ENCODE measurements at places on chromosomes 11 and 22.

DNA sequence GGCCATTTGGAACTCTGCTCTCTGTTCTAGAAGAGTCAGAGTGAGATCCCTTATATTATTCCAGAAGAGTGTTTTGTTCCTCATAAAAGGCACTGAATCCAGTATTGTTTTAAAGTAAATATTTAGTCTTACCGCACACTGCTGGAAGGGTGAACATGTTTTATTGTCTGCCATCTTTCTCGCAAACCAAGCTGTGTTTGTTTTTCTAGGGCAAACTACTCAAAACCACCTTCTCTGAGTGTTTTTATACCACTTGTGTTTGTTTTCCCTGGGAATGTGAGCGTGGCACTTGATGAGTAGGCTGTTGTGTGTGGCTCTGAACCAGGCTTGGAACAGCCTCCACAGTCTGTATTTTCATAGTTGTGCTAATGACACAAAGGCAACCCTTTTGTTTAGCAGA, 89.8 kb downstream of the DBX1 start:
- no peak for DNase-seq

GRCh38 chr11:17208257-17208999, 642 bp upstream of the PIK3C2A start:
- peak; percentile 38 for DNase-seq

- no peak for DNase-seq
Measured at GRCh38 chr11:74971424-74971823, 17.3 kb upstream of the NEU3 start.

- peak; percentile 84 for DNase-seq
Measured at GRCh38 chr11:57792060-57792541, 30.5 kb downstream of the CTNND1 start.

DNA sequence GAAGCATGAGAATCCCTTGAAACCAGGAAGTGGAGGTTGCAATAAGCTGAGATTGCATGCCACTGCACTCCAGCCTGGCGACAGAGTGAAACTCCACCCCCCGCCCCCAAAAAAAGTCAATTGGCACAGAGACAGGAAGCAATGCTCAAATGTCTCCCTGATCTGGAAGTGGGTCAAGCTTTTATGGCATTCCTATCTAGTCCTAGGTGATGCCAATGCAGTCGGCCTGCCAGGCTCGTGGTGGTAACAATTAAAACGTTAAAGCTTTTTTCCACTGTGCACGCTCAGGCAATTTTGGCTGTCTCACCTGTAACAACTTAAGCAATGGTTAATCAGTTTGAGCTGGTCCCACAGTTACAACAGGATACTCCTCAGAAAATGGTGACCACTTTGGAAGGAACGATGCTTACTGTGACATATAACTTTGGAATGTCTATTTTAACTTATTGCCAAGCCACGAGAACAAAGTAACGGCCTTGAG, 18.9 kb upstream of the PISD start:
- no peak for DNase-seq

- DNase-seq = no peak
Measured at GRCh38 chr11:17606233-17607082, 59.4 kb downstream of the OTOG start.

- no peak for DNase-seq
Measured at GRCh38 chr22:23029521-23030228, 40.6 kb upstream of the GNAZ start.

DNA sequence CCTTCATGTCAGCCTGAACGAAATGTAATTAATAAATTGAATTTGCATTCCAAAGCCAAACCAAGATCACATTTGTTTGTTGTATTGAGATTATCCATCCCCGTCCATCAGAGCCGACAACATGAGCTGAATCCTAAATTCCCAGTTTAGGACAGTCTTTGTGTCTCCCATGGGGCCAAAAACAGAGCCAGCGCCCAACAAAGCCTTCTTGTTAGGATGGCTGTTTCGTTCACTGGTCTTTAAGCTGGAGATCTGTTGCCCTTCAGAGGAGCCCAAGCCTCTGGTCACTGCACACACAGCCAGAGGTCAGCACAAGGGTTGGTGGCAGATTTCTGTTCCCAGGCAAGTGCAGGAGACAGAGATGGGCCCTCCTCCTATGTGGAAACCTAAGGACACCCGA, 25.8 kb downstream of the DSCAML1 start:
- DNase-seq = no peak

- DNase-seq = no peak
Measured at GRCh38 chr11:33471541-33471940, 214.4 kb downstream of the HIPK3 start.

GRCh38 chr11:78810559-78811009, 235.9 kb upstream of the NARS2 start:
- no peak for DNase-seq

DNA sequence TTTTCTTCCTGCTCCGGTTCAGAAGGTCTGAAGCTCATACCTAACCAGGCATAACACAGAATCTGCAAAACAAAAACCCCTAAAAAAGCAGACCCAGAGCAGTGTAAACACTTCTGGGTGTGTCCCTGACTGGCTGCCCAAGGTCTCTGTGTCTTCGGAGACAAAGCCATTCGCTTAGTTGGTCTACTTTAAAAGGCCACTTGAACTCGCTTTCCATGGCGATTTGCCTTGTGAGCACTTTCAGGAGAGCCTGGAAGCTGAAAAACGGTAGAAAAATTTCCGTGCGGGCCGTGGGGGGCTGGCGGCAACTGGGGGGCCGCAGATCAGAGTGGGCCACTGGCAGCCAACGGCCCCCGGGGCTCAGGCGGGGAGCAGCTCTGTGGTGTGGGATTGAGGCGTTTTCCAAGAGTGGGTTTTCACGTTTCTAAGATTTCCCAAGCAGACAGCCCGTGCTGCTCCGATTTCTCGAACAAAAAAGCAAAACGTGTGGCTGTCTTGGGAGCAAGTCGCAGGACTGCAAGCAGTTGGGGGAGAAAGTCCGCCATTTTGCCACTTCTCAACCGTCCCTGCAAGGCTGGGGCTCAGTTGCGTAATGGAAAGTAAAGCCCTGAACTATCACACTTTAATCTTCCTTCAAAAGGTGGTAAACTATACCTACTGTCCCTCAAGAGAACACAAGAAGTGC, 661 bp upstream of the MALAT1 start:
- DNase-seq = peak; percentile 60

DNA sequence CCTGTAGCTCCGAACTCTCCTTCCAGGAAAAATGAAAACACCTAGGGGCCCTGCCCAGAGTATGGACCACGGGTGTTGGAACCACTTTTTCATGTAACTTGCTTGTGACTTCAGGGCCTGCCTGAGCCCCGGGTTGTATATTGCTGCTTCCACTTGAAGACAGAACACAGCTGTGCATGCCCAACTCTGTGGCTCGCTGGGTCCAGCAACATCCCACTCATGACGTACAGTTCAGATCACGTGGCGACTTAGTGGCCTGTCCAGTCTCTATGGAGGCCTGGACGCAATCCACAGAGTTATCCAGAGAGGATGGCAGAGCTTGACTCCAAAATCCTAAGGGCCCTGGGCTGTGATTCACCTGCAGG, 6.8 kb downstream of the C11orf21 start:
- no peak for DNase-seq

- no peak for DNase-seq
Measured at GRCh38 chr11:99822846-99823565, 802.3 kb downstream of the CNTN5 start.

- DNase-seq = no peak
Measured at GRCh38 chr11:59983212-59983611, 19.4 kb downstream of the OOSP4A start.

DNA sequence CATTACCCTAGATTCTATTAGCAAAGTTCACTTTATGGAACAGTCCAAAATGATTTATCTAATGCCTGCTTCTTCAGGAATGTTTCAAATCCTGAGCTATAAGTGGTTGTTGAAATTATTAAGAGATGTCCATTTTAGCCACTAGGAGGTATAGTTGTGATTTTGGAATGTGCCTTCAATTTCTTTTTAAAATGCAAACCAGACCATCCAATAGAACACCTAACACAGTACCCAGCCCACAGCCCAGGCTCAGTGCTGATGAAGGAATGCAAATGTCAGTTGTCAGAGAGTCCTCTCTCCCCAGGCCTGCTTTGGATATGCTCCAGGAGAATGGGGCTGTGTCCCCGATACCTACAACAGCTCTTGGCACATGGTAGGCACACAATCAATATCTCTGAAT, 85.8 kb upstream of the E2F8 start:
- DNase-seq = no peak

DNA sequence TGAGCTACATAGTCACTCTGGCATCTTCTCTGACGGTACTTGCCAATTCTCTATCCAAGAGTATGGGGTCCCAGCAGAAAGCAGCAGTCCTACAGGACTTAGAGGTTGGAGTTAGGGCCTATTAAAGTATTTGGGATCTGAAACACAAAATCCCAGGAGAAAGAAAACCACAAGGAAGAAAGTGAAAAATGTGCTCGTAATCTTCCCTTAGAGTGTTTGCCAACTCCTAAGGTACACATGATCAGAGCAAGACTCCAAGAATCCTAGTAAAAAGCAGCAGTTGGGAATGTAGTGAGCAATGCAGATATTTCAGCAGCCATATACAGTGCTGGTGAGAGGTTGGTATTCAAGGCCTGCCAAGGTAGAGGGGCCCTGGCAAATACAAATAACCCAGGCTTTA, 71.6 kb downstream of the EXT2 start:
- DNase-seq = no peak

- peak; percentile 26 for DNase-seq
Measured at GRCh38 chr11:22787551-22788162, 41.9 kb downstream of the SVIP start.

DNA sequence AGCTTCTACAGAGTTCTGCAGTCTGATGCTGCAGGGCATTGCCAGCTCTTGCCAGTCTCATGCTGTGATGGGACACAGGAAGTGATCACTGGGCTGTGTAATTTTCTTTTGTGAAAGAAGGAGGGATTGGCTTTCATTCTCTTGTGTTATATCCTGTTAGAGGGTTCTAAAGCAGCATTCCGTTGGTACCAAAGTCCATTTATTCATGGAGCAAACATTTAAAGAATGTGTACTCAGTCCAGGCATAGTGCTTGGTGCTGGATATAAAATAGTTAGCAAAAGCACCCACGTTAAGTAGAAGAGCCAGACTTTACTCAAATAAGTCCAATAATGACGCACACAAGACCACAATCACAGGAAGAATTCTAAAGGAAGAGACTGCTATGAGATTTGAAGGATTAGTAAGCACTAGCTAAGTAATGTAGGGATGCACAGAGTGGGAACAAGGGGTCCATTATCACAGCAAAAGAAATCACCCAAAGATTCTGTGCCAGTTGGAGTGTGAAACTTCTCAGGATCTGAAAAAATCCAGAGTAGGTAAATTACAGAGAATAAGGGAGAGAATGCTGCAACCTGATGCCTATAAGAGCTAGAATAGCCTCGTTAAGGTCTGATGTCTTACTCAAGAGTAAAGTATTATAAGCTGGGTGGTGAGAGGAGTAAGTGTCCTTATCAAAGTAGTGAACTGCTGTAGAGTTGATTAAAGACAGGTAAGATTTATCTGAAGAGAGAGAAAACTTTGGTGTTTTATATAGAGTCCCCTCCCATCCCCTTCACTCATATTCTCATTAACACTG, 728.3 kb downstream of the METTL15 start:
- DNase-seq = no peak

DNA sequence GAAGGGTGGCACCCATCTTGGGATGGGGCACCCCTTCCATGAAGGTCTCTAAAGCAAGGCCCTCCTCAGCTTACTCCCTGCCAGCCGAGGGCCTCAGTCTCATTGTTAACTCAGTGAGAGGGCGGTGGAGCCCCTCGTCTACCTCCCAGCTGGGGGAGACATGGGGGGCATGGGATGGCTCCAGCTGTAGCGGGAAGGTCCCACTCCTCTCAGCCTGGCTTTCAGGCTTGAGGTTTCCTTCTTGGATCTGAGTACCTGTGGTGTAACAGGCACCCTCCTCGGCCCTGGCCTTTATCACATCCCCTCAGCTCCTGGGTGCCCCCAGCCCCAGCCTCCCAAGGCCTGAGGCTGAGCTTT, 2.0 kb downstream of the MIF start:
- no peak for DNase-seq

- DNase-seq = no peak
Measured at GRCh38 chr11:122809866-122810265, 28.4 kb upstream of the CRTAM start.

GRCh38 chr11:86550757-86551156, 121.7 kb downstream of the ME3 start:
- DNase-seq = no peak

DNA sequence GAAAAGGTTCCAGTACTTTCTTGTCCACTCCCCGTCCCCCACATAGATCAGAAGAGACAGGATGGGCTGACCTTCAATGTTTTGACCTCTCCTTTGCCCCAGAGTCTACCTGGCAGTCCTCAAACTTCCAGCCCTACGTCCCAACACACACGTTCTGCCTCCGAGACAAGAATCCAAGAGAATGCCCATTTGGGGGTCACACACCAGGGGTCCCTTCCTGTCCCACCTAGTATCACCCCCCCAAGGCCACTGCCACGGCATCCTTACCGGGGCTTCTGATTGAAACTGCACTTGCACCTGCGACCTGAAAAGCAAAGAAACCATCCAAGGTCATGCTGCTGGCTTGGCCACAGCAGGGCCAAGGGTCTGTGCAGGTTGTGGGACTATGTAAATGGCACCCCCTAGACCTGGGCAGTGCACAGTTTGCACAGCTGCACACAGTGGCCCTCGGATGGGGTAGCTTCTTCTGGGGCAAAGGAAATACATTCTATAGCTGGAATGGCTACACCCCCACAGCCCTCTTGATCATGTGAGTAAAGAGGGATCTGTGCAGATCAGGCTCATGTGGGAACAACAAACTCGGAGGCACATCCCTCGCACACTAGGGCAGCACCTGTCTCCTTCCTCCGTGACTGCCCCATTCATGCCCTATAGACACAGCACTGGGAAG, 16.5 kb upstream of the FXYD2 start:
- DNase-seq = no peak

- DNase-seq = no peak
Measured at GRCh38 chr22:30782613-30783012, 87.9 kb downstream of the OSBP2 start.

GRCh38 chr11:109041876-109042275, 377.0 kb downstream of the DDX10 start:
- no peak for DNase-seq

- no peak for DNase-seq
Measured at GRCh38 chr11:134071306-134071705, 2.4 kb downstream of the JAM3 start.

- no peak for DNase-seq
Measured at GRCh38 chr11:101523634-101524260, 60.1 kb downstream of the TRPC6 start.

GRCh38 chr11:19954899-19955298, 205.4 kb downstream of the DBX1 start:
- no peak for DNase-seq
